Stimulated activated CD4-positive, alpha-beta T cell treated with anti-CD3 and anti-CD28 coated beads, TNF-alpha, amount 100 ng/mL, for 24 hours (primary cell): ENCODE measurements at places on chromosomes 5 and 9.

DNA sequence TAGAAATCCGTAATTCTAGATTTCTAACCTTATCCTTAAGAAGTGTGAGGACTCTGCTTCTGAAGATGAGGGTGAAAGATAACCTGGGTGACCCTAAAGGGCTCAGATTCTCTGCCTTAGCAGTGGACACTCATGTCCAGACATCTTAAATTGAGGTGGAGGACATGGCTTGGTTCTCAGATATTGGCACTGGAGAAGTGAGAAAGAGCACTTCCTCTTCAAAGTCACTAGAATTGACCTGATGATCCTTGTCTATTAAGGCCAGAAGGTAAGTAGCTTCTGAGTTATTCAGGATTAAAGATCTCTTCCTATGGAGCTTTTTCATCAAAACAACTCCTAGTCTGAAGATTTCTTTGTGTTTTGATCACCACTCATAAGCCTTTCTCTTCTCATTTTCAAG, 54.8 kb downstream of the C9 start:
- no peak for DNase-seq

DNA sequence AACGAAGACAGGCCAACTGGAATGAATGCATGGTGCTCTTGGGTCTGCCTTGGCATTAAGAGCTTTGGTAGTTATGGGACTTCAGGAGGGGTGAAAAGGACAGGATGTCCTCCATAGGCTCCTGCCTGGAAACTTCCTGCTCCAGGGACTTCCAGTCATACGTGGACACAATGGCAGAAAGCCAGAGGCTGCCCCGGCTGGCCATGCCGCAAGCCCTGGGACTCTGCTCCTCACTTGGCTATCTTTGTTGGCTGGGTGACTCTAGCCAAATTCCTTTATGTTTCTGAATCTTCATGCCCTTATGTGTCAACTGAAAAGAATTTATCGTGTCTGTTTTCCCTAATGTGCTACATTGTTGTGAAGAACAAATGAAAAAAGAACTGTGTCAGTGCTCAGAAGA, 136.9 kb downstream of the SIL1 start:
- no peak for DNase-seq

- DNase-seq: no peak
These were observed 108.2 kb upstream of the GPR151 start for GRCh38 chr5:146624179-146624578.

GRCh38 chr5:96838201-96839070, 30.7 kb upstream of the ERAP1 start:
- no peak for DNase-seq

- no peak for DNase-seq
These were observed 104.8 kb downstream of the PAX5 start for GRCh38 chr9:36929350-36929675.

GRCh38 chr5:154211641-154212390, 21.3 kb downstream of the GALNT10 start:
- DNase-seq: no peak

DNA sequence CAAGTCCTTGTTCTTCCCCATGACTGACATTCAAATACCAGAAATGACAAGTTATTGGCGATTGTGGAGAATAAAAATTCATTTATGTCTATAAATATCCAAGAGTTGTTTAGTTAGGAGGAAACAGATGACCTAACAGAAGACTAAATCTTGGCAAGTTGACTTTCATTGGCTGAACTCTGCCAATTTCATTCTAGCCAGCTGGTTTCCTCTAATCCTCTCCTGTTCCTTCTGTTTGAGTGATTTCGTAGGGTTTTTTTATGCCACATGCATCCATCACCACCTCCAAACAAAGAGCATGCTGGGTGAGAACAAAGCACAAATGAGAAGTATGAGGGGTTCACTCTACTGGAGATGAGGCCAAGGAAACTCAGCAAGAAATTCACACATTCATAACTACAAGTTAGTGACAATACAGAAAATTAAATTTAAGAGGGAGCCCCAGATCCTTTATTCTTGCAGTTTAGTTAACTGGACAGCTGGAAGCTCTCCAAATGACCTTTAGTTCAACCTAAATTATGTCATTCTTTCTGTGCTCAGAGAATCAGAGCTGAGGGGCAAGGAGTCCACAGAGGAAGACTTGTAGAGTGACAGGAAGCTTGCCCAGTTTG, 932.0 kb downstream of the TLE4 start:
- no peak for DNase-seq

DNA sequence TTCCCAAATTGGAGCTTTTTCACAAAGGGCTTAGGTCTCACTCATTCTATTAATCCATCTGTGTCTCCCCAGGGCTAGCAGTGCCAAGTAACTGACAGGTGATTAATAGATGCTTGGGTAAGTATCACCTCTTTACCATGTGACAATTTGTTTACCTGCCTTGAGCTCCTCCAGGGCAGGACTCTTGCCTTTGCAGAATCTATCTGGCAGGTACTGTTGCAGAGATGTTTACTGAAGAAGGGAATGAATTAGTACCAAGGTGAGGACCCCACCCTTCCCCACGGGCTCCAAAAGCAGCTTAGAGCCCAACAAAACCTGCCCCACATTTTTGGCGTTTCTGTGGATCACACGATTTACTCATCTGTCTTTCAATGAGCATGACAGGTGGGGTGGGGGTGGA, 698 bp upstream of the TGFBI start:
- DNase-seq: no peak
